ENCODE measurements at places on chromosomes 1 and 21.

DNA sequence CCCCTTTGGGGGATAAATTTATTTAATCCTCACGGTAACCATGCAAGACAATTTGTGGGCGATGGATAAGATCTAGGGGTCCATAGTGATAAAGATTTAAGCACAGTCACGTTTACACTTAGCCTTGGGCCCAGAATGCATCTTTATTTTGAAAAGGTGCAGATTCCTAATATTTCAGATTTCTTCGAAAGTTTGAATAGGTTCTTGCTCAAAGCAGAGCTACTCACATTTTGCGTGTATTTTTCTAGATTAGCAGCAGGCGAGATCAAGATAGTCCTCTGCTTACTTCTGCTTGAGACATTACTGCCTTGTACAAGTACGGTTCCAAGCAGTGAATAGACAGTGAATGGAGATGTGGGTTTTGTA, 647 bp downstream of the TSEN15 start:
- DNase-seq, result no peak

DNA sequence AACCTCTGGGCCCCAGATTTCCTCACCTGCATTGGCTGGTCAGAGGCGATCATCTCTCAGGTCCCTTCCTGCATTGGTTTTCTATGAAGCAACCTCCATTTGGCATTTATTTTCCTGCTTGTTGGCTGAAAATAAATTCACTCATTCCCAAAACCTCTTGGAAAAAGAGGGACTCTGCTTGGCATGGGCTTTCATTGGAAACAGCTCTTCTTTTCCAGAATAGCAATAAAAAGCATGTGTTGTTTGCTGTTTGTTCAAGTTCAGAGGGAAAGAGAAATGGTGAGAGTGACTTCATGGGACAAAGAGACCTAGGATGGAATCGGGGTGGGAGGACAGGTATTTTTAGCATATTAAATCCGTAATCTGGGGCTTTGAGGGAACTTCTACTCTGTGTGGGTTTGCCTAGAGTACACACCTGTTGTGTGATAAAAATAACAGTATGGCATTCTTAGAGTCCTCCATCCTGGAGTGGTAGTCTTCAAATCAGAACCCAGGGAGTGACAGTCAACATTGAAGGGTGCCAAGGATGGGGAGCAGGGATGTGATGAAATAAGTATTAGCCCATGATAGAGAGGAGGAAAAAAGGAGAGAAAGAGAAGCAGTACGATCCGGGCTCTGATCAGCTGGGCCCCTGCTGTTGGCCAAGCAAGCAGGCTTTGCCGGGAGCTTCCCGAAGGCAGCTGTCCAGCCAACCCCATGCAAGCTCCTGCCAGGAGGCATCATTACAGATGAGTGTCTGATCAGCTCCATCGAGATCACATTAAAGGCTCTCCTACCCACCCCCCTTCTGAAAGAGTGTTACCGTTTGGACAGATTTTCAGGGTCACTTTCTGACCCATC, 131.9 kb upstream of the NFIA start:
- no peak for DNase-seq

- DNase-seq, result no peak
Measured at GRCh38 chr1:52032124-52032784, 1.4 kb downstream of the KTI12 start.

DNA sequence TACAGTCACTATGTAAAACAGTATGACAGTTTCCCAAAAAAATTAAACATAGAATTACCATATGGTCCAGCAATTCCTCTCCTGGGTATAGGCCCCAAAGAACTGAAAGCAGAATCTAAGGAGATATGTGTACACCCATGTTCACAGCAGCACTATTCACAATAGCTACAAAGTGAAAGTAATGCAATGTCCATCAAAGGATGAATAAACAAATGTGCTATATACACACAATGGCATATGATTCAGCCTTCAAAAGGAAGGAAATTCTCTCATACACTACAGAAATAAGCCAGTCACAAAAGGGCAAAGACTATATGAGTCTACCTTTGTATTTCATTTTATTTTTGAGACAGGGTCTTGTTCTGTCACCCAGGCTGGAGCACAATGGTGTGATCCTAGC, 120.4 kb downstream of the TOMM20 start:
- no peak for DNase-seq

- no peak for DNase-seq
Measured at GRCh38 chr1:12603224-12603623, 14.8 kb downstream of the DHRS3 start.

- no peak for DNase-seq
Measured at GRCh38 chr1:28470146-28470545, 35.7 kb upstream of the RCC1 start.
